CD8-positive, alpha-beta memory T cell (primary cell): ENCODE measurements at places on chromosomes 1 and 21. TPM values are rescaled to one million over a fixed set of nuclear protein-coding genes. Genes with fewer than 3 reads are reported as not detected.

The ASCL5 gene
- total RNA-seq, result not detected

The SSU72 gene
- total RNA-seq, result 128 TPM

The RBM11 gene
- 1.9 TPM for total RNA-seq

The ADIPOR1 gene
- total RNA-seq, result 95.4 TPM

The SELP gene
- 0.31 TPM for total RNA-seq

The ASTN1 gene
- total RNA-seq, result not detected

The CD48 gene
- 224 TPM for total RNA-seq

The PRMT6 gene
- total RNA-seq, result 26.8 TPM

The RGS4 gene
- total RNA-seq, result not detected
